ENCODE measurements at places on chromosomes 16 and 17.

GRCh38 chr17:80452173-80452915 is 24.1 kb downstream of the NPTX1 start:
- DNase-seq: no peak

GRCh38 chr16:10828851-10829366 is 10.3 kb upstream of the TVP23A start:
- DNase-seq: no peak

DNA sequence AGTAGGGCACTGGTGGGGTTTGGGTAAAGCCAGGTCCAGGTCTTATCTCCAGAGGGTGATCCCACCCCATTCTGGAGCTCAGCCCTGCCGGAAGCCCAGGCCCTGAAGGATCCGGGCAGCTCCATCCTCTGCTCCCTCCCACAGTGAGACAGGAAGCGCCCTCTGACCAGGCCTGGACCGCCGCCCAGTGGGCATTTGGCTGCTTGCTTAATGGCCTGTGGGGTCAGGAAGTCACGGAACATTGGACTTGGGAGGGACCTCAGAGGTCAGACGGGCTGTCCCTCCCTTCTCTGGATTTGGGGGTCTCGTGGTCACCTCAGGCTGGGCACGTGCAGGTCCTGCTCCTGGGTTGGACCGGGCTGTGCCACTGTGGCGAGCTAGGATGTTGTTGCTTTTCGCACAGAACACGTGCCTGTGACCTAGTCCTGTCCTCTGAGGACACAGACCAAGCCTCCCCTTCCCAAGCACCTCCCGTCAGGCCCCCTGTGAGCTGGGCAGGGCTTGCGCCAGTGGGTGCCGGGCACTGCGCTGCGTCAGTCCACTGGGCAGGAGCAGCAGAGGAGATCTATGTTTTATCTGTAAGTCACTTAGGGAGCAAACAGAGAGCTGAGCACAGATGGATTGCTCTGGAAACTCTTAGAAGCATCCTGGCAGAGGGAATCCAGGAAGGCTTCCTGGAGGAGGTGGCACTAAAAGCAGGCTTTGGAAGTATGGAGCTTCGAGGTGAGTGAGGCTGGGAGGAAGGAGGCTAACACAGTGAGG is 49.4 kb upstream of the GSE1 start:
- DNase-seq: no peak

- peak; percentile 33 for DNase-seq
Observed at GRCh38 chr17:55601874-55602364, 90.7 kb upstream of the SMIM36 start.

GRCh38 chr16:61763013-61763412 is 273.2 kb downstream of the CDH8 start:
- DNase-seq: no peak

GRCh38 chr17:75079023-75079373 is 8.8 kb upstream of the SLC16A5 start:
- no peak for DNase-seq

DNA sequence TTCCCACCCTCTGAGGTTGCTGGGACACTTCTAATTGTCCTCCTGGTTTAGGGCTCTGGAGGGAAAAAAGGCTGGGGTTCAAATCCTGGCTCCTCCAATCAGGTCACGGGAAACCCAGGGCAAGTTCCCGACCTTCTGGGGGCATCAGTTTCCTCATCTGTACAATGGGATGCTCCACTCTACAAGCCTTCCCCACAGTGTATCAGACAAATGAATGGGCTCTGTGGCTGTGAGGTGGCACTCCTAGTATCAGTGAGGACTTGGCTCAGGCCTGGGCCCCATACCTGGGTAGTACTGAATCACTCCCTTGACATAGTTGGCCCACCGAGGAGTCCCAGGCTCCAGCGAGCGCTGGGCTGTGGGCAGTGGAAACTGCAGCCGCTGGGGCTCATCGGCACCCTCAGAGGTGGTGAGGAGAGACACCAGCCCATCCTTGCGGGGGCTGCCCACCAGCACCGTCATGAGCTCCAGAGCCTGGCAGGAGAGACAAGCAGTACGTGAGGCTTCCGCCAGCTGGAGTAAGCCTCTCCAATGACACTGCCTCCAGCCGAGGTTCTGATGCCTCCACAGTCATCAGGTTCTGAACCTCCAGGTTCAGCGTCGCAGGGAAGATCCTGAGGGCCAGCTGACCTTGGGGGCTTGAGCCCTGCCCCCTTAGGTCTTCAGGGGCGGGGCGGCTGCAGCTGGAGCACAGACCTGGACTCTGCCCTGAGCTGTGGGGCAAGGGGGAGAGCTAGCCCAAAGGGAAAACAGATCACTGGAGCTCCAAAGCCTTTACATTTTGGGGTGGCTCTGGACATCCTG is 1.2 kb downstream of the GALK1 start:
- no peak for DNase-seq

DNA sequence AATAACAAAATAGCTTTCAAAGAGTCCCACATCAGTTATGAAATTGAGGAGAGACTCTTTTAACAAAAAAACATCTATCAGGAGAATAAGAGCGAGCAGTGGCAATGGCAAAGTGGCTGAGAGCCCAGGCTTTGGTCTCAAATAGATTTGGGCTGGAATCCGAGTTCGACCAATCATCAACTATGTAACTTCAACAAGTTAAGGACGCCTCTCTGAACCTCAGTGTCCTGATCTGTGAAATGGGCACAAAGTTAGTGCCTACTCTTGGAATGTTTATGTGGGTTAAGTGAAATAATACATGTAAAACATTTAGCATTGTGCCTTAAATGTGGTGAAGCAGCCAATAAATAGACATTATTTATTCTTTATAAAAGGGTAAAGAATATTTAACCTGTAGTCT is 45.4 kb downstream of the CFDP1 start:
- no peak for DNase-seq

DNA sequence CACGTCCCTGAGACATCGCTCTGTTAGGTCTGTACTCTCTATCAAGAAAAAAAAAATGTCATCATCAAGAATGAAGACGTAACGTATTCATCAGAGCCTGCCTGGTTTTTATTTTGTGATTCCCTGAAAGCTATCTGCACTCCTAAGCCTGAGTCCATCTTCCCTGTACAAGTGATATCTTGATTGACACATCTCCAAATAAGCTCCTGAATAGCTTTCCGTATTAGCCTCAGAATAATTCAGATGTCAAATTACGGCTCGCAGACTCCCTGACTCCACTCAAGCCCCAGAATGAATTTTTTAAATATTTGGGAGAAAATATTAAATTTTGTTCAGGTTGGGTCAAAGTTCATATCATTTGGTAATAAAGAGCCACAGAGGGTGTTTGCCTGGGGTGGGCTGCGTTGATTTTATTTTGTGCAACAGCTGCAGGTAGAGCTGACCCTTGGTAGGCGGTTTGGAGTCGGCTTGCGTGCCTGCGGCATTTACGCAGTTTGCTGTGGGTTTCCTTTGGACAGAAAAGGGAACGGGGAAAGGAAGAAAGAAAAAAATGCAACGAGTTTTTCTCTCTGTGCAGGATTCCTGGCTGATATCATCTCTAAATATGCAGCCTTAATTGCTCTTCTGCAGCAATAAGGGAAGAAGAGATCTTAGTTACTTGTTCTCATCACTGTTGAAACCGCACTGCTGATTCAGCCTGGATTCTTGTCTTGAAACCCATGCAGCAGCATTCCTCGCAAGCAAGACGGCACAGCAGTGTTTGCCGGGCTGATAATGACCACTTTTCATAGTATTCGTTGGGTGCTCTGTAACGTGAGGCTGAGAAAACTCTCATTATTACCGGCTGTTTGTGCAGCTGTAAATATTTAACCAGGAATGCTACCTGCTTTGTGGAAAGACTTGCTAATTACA is 114.7 kb downstream of the IRX3 start:
- DNase-seq: no peak

GRCh38 chr17:46894476-46895151 is 28.3 kb upstream of the GOSR2 start:
- DNase-seq: no peak

- no peak for DNase-seq
Observed at GRCh38 chr17:9313346-9313745, 262.3 kb downstream of the STX8 start.

DNA sequence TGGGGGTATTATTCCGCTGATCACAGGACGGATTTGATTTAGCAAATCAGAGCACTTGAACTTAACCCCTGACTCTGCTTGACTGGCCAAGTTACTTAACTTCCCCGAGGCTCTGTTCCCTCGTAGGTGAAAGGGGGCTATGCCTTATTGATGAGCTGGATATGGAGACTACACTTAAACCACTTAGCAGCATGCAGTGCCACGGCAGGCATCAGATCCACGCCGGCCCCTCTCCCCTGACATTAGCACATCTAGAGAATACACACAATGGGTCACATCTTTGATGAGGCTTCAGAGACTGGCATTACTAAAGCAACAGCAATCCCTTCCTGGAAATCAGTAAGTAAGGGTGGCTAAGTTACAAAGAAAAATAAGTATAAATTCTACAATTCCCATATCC is 71.0 kb downstream of the ABCC12 start:
- DNase-seq: no peak

DNA sequence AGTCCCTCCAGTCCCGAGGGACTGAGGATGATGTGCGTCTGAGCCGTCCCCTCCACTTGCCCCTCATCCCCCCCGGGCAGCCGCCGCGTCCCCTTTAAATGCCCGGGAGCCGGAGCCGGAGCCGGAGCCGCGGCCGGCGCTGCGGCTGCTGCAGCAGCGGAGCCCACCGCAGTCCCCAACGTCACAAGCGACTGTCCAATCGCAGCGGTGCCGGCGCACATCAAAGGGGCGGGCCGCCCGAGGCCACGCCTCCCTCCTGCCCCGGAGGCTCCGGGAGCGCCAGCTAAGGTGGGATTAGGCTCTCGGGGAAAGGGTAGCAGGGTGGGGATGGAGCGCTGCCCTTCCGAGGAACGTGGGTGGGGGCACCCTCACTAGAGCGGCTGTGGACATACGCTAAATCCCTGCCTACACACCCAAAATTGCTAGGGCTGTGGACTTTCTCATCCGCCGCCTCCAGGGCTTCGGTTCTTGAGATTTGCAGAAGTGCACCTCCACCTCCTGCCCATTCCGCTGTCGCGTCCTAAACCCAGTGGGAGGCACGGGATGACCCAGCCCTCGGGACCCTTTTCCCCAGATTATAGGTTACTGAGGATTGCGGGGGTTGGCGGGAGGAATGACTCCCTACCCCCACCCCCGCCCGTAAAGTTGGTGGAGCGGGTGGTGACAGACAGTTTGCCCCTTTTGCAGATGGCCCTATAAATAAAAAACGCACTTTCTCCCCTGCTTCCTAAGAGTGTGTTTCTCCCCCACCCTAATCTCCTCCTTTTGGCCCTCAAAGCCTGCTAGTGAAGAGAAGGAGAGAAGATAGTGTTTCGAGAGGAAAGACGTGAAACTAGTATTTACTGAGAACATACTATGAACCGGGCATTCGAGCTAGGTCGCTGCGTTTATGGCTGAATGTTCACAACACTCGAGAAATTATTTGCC is at the start of gene PHOSPHO1:
PHOSPHO1 (minus strand) TSS at position 152 of the 927 bp plus-strand sequence. CDS start 4,096 bp downstream, outside the sequence.
- peak; percentile 93 for DNase-seq

DNA sequence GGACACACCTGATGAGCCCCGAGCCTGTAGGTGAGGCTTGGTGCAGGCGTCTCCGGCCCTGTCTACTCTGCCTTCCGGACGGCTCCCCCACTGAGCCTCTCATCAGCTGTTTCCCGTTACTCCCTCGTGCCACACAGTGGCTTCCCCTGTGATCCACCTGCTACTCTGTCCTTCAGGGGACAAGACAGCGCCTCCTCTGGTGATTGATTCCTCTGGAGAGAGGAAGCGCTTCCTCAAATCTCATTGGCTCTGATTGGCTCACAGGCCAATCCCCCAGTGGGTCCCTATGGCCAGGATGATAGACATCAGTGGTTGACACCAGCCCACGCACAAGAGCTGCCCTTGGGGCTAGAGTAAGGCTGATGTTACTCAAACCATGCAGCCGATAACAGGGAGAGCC is 24.0 kb downstream of the RNF213 start:
- no peak for DNase-seq

DNA sequence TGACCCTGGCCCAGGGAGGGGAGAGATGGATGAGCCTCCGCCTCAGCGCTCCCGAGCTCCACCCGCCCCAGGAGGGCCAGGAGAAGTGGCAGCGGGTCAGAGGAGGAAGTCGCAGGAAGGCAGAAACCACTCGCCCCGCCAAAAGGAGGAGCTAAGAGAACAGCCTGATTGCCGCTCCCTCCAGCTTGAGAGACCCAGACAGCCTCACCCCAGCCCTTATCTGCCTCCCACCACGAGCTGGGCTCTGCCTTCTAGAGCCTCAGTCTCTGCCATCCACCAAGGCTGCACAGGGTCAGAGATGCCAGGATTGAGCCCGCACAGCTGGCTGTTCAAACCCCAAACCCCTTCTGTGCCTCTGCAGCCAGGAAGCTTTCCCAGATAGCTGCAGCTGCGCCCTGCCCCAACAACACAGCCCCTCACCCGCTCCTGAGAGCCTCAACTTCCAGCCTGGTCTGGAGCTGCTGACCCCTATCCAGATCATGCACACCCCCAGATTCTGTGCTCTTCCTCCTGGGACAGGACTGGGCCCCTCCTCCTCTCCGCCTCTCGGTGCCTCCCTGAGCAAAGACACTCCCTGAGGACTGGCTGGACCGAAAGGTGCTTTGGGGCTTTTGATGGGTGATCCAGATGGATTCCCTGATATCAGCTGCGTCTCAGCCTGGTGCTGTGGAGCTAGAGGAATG is 1.0 kb upstream of the ATP2A3 start:
- DNase-seq: peak; percentile 86

- DNase-seq: peak; percentile 73
Observed at GRCh38 chr16:31354394-31355291, at the start of gene ITGAX. Gene ITGAX (plus strand): TSS chr16:31355176. CDS start chr16:31355255, 79 bp downstream.

DNA sequence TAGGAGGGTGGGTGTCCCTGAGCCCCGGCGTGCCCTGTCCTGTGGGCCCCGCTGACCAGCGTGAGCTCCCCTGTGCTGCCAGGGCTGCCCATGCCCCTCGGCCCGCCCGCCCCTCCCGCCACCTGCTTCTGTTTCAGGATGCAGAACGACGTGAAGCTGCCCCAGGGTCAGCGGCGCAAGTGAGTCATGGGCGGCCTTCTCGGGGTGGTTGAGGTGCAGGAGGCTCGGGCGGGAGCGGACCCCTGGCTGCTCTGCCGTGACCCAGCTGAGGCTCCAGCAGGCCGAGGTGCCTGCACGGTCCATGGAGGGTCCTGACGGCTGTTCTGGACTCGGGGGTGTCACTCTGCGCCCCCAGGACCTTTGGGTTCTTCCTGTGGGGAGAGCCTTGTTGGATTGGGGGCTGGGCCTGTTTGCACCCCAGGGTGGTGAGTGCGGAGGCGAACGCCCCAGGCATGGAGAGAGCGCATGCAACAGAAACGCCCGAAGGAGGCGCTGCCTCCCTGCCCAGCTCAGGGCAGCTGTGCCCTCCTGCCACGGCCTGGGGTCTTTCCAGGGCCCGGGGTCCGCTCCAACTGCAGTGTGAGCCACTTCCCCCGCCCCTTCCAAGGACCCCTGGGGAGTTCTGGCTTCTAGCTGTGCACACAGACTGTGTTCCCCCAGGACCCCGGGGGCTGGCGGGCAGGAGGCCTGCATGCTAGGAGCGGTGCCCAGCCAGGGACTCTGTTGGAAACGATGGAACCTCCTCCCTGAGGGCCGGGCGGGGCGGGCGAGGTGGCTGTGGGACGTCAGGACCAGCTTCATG is 4.0 kb downstream of the SLC25A10 start:
- no peak for DNase-seq

DNA sequence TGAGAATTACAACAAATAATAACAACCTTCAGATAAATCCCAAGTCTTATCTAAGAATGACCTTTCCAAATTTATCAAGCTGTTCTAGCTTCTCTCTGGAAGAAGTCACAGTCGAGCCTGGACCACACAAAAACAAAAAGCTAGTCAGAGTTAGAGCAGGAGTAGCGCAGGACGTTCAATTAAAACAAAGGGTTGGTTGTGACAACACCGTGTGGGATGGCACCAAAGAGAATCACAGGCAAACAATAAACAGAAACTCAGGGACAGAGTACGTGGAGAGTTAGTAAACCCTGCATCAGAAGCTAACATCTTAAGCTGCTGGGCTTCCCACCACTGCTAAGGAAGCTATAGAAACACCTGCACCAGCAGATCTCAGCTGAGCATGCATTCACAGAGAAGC is 23.8 kb downstream of the ARHGAP17 start:
- no peak for DNase-seq

Data from activated naive CD4-positive, alpha-beta T cell treated with anti-CD3 and anti-CD28 coated beads, Interleukin-2, amount 10 ng/mL, durations not matched to agents 7 days and 5 days (primary cell).